Dermis blood vessel endothelial cell (primary cell): ENCODE measurements at places on chromosomes 6 and 20.

DNA sequence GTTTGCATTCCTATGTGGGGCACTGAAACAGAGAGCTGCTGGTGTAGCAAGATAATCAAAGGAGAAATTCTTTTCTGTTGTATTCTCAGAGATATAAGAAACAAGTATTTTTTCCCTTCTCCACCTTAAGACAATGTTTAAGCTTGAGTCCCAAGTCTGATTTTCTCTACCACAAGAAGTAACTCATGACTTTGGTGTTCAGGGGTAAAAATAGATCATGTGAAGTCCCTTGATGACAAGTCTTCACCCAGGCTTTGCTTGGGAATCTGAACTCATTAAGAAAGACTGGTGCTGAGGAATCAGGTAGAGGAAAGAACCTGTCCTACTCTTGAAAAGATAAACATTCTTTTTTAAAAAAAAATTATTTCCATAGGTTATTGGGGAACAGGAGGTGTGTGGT is 205.6 kb downstream of the ALDH8A1 start:
- DNase-seq: no peak

GRCh38 chr6:548517-548916 is 108.4 kb downstream of the HUS1B start:
- DNase-seq: no peak

DNA sequence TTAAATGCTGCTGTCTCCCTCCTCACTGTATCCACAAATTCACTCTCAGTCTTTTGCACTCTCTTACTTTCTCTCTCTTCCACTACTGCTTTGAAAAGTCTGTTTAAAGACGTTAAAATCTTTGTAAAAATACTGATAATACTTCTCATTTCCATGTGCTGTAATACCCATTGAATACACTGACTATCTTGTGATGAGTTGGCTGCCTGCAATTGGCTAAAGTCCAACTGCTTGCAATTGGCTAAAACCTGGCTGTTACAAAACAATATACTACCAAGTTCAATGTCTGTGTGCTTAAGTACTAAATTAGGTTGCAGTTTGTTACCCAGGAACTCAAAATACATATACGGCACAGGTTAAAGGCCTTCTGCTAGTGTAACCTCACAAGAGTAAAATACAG is 264.8 kb downstream of the THBS2 start:
- DNase-seq: no peak

GRCh38 chr6:138577151-138577915 is 78.0 kb upstream of the NHSL1 start:
- no peak for DNase-seq

DNA sequence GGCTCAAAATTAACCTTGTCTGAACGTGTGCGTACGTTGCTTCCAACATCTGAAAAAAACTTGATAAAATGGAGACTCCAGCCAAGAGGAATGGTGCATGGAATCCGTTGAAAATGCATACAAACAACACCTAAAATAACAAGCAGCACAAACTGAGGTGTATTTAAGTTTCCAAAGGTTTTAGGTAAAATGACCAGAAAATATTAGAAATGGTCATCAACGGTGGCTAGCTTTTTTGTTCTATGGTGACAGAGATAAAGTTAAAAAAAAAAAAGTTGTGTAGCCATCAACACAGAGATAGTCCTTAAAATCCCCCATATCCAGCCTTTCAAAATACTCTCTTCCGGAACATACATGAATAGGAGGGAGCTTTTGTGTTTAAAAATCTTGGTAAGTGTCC is 651 bp upstream of the TFAP2B start:
- DNase-seq: no peak

GRCh38 chr20:44646641-44647274 is 4.7 kb downstream of the ADA start:
- DNase-seq: peak; percentile 73

DNA sequence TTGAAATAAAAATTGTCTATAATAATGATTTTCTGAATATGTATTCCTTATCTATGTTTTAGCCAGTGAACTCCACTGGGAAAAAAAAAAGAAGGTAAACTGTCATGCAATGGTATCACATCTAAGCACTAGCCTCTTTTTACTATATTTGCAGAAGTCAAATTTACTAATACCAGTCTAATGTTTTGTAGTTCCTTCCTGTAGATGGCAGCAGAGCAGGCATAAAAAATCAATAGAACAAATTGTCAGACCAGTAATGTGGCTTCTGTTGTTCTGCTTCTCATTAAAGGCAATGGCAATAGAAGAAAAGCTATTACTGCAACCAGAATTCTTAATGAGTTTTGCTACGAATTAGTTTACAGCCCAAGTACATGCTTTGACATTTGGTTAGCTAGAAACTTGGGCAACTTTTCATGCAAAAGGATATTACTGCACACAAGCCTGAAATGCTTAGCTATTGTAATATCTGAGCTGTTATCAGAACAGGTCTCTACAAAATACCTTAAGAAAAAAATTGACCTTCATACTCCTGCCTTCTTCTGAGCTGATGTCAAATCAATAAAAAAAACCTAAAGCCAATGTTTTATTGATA is 476.9 kb downstream of the KHDRBS2 start:
- DNase-seq: peak; percentile 4

- DNase-seq: no peak
Observed at GRCh38 chr6:11428371-11428770, 109.2 kb upstream of the TMEM170B start.

- DNase-seq: peak; percentile 40
Observed at GRCh38 chr6:129679275-129679674, 30.7 kb downstream of the ARHGAP18 start.

DNA sequence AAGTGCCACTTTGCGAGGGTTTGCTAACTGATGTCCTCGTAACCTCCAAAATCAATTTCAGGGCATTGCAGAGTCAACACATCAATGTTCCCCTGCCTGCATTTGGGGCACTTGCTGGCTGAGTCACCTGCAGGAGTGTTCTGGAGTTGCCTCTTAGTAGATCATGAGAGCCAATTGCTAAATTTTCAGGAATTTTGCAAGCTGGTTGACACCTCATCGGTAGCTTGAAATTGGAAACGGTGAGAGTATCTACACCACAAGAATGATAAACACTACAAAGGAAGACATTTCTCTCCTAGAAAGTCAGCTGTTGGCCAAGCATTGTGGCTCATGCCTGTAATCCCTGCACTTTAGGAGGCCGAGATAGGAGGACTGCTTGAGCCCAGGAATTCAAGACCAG is 10.8 kb upstream of the BFSP1 start:
- no peak for DNase-seq

DNA sequence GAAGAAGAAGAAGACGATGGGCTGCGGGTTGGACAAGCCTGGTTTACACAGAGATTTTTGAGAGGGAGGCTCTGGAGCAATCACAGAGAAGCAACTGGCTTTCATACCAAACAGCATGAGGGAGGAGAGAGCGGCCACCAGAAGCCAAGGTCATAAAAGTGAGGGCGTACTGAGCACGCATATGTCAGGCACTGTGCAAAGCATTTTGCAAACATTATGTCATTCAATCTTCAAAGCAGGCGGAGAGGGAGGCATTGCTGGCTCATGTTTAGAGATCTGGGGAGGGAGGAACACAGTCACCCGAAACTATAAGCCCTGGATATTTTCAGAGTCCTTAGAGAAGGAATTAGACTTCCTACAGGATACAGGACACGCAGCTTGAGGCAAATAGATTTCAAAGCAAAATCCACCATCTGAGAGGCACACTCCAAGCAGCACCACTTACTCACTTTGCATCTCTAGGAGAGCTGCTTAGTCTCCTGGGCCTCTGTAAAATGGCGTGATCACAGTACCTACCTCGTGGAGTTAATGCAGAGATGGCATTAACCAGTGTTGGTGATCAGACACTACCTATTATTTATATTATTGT is 24.6 kb downstream of the RAMACL start:
- no peak for DNase-seq

DNA sequence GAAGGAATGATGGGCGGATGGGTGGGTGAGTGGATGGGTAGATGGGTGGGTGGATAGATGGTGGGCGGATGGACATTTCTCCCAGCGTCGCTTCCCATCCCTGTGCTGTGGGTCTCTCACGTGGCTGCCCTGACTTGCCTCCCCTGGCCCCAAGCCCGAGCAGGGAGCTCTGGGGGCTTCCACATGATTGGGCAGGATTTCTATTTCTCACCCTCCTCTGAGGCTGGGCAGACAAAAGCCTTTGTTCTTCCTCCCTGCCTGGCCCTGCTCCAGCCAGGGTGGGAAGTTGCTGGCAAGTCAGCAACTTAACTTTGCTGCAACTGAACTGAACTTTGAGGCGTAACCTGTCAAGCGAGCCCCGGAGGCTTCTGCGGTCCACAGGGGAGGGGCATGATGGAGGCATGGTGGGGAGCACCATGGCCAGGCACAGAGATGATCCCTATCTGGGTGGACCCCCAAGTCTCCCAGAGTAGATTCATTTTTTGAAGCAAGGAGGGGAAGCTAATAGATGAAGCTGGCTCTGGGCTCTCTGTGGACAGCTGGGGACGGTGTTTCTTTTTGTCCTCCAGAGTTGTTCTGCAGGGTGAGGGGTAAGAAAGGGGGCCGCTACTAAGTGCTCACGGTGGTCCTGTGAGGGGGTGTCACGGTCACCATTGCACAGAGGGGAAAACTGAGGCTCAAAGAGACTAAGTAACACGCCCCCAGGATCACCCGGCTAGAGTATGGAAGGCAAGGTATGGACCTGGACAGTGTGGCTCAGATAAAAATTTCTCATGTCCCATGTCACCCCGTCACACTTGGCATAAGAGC is 140.1 kb downstream of the CEBPB start:
- peak; percentile 29 for DNase-seq

GRCh38 chr6:144344646-144345045 is 59.5 kb downstream of the UTRN start:
- no peak for DNase-seq

GRCh38 chr20:32037929-32038328 is 14.1 kb upstream of the HCK start:
- DNase-seq: no peak

GRCh38 chr6:127146932-127147331 is 28.5 kb downstream of the RSPO3 start:
- DNase-seq: peak; percentile 83

DNA sequence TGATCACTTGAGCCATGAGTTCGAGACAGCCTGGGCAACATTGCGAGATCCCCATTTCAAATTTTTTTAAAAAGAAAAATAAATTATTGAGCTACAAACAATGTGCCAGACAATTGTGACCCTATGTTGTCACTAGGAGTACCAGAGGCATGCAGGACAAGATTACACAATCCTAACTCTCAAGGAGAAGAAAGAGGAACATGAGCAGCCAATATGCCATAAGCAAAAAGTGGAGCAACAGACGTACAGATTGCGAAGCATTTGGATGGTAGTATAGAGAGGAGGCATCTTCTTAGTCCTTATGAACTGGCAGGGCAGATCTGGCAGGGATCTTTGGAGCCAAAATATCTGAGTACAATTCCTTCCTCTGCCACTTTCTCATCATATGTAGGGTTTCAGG is 156.4 kb downstream of the OR2B2 start:
- DNase-seq: no peak

- no peak for DNase-seq
Observed at GRCh38 chr20:36920334-36920730, 31.2 kb downstream of the SAMHD1 start.

GRCh38 chr20:43563429-43563828 is 4.6 kb downstream of the SGK2 start:
- DNase-seq: peak; percentile 15

- DNase-seq: no peak
Observed at GRCh38 chr6:9566096-9566495, 848.8 kb downstream of the TFAP2A start.

DNA sequence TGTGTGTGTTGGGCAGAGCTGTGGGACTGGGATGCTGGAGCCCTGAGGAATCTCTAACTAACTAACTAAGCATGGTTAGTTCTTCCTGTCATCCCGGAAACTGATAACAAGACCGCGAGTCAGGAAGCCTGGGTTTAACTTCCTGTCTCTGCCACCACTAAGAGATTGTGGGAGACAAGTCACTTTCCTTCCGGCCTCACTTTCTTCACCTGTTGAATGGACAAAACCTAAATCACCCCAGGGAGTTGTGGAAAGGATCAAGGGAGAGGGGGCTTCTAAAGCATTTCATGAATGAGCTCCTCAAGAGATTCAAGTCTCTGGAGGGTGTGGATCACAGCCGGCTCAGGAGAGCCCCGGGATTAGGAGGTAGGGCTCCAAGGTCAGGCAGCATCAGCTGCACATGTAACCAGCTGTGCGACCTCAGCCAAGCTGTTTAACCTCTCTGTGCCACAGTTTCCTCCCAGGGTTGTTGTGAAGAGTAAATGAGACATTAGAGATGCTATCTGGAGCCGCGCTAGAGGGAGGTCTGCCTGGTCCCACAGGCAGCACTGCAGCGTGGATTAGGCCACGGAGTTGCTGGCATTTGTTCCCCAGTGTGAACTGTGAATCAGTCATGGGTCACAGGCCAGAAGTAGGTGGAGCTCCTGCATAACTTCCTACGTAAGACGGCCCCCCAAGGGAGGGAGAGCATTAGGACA is 105.1 kb downstream of the TOX2 start:
- DNase-seq: peak; percentile 38

DNA sequence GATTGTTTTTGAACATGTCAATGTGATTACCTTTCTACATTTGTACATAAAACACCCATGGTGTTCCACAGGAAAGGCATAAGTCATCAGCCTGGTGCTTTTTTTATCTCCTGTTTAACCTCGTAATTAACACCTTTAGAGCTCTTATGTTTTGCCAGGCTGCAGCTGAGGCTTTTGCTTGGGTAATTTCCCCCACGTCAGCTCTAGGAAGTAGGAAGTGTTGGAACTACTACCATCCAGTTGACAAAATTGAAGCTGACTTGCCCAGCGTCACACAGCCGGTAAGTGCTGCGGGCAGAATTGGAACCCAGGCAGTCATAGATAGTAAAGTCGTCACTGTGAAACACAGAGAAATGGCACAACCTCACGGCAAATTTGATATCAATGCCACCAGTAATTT is 86.6 kb upstream of the BMP2 start:
- peak; percentile 25 for DNase-seq

DNA sequence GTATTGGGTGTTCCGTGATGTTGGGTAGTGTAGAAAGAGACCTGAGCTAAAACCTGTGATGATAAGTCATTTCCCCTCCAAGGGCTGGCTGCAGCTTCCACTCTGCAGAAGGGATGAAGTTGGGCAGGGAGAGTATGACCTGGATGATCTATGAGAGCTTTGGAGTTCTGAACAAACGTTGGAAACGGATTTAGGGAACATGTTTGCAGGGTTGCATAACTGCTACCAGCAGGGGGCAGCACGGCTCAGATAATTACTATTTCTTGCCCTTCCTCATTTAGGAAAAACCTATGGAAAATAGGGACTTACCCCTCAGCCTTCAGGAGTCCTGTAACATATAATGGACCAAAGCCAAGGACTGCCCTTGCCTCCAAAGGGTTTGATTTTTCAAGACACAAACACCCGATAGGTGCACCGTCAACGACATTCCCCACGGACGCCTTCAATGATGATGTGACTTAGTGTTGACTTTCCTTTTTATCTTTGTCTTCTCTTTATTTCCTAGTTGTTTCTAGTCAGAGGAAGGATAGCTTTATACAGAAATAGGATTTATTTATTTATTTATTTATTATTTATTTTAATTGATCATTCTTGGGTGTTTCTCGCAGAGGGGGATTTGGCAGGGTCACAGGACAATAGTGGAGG is 164.9 kb upstream of the SASH1 start:
- DNase-seq: peak; percentile 86
